ENCODE measurements at places on chromosomes 1 and 21.

DNA sequence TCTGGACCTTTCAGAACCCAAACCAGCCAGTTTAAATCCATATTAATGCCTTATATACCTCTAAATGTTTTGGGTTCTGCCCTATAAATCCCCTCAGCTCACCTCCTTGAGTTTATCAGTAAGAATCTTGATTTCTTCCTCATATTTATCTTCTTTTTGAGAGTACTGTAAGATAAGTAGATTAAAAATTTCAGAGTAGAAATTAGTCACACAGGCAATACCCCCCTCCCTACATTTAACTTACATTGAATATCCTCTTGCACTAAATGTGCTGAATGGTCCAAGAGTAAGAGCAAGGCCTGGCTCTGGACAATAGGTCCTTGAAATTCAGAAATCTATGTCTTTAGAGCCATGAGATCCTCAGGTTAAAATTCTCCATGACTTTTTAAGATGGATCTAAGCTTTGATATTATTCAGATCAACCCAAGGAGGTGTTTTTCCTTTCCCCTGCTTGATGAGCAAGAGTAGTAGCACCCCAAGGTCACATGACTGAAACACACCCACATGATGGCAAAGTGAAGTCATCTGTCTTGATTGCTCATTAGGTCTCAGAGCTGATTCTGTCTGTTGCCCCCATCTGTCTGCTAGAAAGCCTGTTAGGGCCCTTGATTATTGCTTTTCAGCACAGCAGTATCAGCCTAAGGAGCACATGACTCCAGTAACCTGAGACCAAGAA lies 15.8 kb upstream of the NUP210L start:
- DNase-seq: no peak

- DNase-seq: no peak
These were observed 1.2 kb downstream of the TRIT1 start for GRCh38 chr1:39882152-39882551.

DNA sequence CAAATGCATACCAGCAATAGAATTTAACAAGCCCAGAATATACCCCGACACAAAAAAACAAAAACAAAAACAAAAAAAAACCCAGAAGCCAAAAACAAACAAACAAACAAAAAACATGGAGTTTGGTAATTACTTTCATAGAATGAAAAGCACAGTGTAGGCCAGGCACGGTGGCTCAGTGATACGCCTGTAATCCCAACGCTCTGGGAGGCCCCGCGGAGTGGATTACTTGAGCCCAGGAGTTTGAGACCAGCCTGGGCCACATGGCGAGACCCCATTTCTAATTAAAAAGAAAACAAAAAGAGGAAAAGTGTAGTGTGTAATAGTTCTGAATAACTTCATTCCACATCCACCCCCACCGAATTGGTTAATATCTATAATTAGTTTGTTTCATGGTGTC lies 1265.7 kb downstream of the NCAM2 start:
- no peak for DNase-seq

DNA sequence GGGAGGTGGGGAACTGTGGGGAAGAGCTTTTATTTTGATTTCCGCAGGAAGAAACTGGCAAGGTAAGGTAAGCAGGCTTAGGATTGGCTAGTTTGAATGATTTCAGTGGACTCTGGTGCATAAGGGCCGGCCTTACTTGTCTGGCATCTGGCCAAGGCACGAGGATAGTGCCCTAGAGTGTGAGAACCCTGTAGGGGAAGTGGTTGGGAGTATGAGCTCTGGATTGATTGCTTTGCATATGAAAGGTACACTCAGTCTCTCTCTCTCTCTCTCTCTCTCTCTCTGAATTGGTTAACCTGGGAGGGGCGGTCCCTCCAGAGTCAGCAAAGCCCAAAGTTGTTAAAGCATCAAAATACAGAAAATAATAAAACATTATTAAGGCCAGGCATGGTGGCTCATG lies 463.0 kb downstream of the SIPA1L2 start:
- DNase-seq: no peak

GRCh38 chr1:62724430-62724829 lies 36.2 kb upstream of the DOCK7 start:
- no peak for DNase-seq

DNA sequence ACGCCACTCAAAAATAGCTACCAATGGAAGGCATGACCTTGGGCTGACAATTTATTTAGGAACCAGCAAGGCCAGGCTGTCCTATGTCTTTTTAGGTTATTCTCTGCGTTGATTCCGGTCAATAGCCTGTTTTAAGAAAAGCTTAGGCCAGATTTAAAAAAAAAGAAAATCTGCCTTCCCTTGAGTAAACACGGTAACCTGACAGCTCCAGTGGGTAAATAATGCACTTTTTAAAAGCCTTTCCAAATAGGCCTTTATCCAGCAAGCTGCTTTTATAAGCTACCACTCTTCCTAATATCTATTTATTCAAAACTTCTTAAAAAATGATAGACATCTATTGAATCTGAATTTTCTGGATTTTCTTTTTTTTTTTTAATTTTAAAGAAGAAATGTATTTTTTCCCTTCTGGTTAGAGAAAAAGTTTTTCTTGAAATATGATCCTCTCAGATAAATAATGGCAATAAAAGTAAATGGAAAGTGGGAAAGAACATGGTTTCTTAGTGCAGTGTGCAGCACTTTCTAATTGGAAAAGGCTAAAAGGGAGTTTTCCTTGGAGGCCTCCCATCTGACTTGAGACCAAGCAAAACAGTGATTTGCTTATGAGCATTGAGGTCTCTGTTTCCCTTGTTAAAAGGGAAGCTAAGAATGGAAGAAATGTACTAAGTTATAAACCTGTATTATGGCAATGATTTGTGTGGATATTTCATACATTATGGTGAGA lies 281.0 kb upstream of the RUNX1 start:
- no peak for DNase-seq

GRCh38 chr1:92363401-92363800 lies 64.5 kb downstream of the RPAP2 start:
- no peak for DNase-seq

GRCh38 chr1:65172936-65173690 lies 25.1 kb downstream of the AK4 start:
- DNase-seq: no peak

- no peak for DNase-seq
These were observed 16.9 kb downstream of the MATN1 start for GRCh38 chr1:30706528-30706927.

- no peak for DNase-seq
These were observed 23.0 kb downstream of the DPH5 start for GRCh38 chr1:101002551-101002950.
